Testis (tissue), 5 donors: ENCODE measurements at places on chromosomes 2 and 18.

DNA sequence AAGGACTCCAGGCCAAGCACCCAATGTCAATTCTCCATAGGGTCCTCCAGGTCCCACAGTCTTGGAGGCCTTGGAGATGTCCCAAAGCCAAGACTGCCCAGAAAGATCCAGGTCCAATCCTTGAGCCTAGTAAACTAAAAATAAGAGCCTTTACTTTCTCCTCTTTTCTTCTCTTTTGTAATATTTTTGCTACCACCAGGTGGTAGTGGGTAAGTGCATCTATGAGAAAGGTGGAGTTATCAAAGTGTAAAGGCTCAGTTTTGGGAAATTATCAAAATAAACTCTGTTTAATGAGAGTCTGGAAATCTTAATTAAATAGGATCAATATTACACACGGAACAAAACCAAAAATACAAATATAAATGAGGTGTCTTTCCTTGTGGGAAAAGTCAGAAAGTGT, 276.4 kb downstream of the ALK start:
- no peak for DNase-seq

DNA sequence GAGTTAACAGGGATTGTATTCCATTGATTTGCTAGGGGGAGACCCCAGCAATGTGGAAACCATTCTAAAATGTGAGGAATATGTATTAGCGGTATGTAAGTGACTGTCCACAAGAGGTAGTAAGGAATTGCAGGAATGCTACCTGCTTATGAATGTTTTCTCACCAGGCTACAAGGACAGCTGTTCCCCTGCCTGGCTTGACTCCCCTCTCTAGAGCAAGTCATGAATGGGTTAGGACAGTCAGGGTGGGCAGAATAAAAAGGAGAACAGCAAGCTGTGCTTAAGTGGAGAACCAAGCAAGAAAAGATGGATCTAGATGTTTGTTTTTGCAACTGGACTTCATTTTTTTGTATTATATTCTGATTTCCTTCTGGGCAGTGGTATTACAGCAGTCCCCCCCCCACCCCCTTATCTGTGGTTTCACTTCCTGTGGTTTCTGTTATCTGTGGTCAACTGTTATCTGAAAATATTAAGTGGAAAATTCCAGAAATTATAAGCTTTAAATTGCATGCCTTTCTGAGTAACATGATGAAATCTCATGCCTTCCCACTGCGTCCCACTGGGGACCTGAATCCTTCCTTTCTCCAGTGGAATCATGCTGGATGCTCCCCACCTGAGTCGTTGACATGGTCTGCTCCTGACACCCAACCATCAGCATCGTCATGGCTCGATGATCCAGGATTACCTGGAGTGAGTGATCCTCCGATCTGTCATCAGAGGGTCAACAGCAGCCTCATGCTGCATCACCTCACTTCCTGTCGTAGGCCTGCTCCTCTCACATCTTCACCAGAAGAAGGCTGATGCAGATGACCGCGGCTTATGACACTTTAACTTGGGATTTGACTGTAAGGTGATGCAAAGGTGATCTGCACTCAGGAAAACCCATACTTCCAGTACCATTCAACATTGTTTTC, 52.2 kb downstream of the VAPA start:
- no peak for DNase-seq

GRCh38 chr2:241065355-241065803, 36.7 kb downstream of the MTERF4 start:
- peak; percentile 10 for DNase-seq

DNA sequence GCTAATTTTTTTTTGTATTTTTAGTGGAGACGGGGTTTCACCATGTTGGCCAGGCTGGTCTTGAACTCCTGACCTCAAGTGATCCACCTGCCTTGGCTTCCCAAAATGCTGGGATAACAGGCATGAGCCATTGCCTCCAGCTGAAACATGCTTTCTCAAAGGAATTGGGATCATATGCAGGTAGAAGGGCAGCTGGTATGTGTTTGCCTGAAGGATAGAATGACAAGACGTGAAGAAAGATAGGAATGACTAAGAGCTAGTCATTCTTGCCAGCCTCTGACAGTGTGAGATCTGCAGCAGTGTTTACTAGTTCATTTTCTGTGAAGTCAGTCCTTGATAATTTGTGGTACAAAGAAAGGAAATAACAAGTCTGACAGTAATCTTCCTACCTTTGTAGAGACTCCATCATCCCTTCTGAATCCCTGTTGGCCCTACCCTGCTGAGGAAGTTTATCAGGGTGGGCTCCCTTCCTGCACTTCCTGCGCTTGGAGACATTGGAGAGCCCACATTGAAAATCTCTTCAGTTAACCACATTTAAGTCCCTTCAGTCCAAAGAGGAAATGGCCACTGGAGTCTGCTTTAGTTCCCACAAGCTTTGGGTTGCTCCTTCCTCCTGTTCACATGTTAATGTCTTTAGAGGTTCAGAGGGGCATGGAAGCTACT, 14.7 kb downstream of the CFLAR start:
- DNase-seq: no peak

DNA sequence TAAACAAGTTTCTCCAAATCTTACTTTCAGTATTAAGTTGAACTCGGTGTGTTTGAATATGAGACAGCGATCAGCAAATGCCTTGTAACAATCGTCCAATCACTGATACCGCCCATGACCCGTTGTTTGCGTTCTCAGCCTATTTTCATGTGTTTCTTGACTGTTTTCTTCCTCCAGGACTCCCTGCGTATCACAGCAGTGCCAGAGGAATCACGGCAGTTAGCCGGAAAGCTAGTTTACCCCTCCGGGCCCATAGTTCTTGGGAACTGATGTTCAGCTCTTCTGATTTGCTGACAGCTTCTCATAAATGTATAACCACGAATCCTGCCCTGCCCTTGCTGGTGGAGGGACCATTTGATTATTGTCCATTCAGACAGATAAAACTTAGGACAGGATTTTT, 42.2 kb upstream of the TPO start:
- peak; percentile 30 for DNase-seq

DNA sequence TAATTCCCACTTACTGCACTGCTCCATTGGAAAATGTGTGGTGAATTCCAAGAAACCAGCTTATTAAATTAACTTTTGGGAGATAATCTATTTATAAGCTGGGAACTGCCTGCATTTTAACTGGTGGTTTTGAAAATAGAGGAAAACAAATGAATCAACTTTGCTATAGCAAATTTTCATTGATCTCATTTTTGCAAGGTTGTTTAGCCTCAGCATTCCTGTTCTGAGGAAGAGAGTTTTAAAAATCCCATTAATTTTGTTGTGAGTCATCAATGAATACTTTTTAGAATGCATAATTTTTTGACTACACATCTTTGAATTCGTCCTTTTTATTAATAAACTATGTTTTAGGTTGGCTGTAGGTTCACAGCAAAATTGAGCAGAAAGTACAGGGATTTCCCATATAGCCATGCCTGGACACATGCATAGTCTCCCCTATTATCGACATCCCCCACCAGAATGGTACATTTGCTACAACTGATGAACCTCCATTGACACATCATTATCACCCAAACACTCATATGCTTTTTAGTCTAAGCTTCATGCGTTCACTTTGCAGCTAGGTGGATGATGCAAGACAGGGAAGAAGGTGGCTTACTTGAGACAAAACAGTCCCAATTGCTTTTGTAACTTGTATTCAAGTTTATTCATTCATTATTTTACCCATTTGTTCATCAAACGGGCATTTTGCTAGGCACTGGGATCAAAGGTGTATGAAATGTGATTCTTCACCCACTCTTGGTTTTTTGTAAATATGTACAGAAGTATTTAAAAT, 106.9 kb downstream of the ZNF521 start:
- DNase-seq: no peak

- DNase-seq: no peak
Observed at GRCh38 chr2:30626397-30626796, 179.4 kb downstream of the LCLAT1 start.

DNA sequence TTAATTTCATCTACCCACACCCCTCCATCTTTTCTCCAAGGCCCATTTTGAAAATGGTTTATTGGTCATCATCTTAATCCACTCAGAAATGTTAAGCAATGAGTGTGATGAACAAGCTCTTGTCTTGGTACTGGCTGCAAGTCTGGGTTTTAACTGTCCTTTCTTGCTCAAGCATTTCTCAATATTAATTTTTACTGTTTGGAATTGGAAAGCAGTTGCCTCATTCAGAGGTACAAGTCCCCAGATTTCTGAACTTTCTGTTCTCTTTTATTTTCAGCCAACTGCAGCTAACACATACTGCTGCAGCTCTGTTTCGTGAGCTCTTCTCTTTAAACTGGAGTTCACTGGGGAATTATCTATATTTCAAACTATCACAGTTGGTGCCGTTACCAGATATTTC, 99.4 kb upstream of the TEX51 start:
- no peak for DNase-seq

DNA sequence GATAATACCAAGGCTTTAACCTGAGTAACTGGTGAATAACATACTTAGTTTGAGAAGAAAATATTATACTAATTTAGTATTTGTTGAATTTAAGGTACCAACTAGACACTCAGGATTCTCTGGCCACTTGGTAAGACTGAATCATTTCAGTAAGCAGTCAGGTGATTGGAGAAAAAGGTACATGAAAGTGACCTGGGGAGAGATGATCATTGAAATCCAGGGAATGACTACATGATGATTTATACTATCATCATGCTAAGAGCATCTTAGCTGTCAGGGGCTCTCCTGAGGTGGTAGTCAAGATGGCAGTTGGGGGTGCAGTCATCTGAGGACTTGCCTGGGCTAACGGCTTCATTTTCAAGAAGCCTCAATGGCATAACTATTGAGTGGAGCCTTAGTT, 571.2 kb upstream of the ACVR2A start:
- DNase-seq: no peak

DNA sequence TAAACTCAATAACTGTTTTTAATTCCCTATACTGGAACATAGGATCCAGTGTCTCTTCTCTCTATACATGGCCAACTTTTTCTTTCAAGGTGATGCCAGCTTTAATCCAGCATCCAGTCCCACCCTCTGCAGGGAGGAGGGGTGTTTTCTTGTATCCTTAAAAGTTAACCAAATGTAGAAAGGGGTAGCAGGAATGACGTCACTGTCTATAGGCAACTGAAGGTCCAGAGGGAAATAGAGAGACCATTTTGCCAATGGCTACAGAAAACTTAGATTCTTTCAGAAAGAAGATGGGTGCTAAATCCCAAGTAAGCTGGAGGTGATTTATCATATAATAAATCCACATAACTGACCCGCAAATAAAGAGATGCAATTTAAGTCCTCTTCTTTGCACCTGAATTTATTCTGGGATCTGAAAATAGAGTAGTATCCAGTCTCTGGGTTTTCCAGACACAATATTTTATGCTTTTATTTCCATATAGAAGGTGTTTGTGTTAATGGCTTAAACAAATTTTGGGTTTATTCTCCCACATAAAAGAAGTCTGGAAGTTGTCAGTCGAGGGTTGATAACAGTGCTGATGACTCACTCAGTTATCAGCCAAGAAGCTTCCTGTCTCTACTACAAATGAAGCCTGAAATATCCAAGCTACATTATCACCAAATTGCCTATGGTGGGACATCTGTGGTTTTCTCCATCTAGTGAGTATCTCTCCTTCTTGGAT, 5.7 kb upstream of the DNER start:
- no peak for DNase-seq

- no peak for DNase-seq
Observed at GRCh38 chr2:150165442-150165841, 322.0 kb downstream of the RND3 start.

- no peak for DNase-seq
Observed at GRCh38 chr2:28726177-28726576, 25.5 kb upstream of the PPP1CB start.

- no peak for DNase-seq
Observed at GRCh38 chr2:149658553-149658952, 71.0 kb upstream of the MMADHC start.

DNA sequence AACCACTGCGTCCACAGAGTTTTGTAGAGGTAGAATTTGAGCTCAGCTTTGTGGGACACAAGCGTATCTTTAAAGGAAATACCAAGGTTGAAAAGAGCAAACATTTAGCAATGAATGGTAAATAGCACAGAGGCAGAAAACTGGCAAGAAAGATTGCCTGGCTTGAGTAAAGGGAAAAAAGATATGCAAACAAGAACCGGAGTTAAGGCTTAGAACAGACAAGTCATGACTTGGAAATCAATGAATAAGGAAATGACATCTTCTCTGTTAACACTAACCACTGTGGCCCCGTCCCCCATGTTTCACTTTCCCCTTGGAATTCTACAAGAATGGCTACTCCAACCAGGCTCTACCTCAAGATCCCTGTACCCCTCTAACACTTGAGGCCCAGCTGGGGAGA, 3.8 kb downstream of the STAM2 start:
- no peak for DNase-seq

GRCh38 chr2:222108957-222109585, 189.7 kb downstream of the PAX3 start:
- no peak for DNase-seq

GRCh38 chr2:64262071-64262470, 117.9 kb upstream of the PELI1 start:
- DNase-seq: no peak

DNA sequence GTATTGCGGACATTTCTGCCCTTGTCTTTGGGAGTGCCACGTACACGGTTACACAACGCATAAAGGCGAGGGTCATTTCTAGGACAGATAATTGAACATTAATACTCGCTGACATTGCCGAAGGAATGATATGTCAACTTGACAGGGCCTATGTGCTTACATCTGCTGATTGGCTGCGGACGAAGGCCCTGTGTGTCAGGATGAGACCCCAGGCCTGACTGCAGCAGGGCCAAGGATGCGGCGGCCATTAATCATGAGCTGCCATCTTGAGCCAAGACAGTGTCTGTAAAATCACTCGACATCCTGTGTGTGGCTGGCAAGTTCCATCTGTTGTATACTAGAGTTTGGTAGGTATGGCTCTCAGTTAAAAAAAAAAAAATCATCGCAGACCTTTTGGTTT, 96.6 kb downstream of the MEIS1 start:
- no peak for DNase-seq

DNA sequence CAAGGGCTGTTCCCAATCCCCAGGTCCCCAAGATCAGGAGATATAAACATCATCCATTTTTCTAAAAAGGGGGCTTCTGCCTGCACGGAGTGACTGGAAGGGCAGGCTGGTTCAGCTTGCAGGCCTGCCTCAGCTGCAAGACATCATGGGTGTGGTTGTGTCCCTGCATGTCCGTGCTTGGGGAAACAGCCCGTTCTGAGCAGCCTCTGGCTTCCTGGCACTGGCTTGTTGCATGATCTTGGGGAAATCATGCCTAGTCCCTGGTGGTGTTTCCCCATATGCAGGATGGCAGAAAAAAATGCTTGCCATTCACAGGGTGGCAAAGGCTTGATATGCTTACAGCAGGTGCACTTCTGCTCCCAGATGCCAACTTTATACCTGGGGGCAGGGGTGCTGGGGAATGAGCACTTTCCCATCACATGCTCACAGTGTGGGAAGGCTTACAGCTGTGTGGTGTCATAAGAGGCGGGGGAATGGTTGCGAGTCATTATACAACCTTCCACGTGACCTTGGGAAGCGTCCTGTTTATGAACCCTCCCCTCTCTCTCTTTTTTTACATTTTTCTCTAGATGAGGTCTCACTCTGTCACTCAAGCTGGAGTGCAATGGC, 7.2 kb downstream of the PCARE start:
- DNase-seq: no peak

GRCh38 chr2:69694894-69695849, 46.8 kb upstream of the ANXA4 start:
- DNase-seq: no peak

- DNase-seq: no peak
Observed at GRCh38 chr18:22828171-22828570, 105.0 kb upstream of the RBBP8 start.
